NT2/D1 (cell line): ENCODE measurements at places on chromosomes 1 and 21.

GRCh38 chr1:161179698-161180097, 2.4 kb upstream of the B4GALT3 start:
- no peak for DNase-seq

GRCh38 chr1:184870319-184870718, 104.0 kb downstream of the NIBAN1 start:
- DNase-seq, result no peak

DNA sequence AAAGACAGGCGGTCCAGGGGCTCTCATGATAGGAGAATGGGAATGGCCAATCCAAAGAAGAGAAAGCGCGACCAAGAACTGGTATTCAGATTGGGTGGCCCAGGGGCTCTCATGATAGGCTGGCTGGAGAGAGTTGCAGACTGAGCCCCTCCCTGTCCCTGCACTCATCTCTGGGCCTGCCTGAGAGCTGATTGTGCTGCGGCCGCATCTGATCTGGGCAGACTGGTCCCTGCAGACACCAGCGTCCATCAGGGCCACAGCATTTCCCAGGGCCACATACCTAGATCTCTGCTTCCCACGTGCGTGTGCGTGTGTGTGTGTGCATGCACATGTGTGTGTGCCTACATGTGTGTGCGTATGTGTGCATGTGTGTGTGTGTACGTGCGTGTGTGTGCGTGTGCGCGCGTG, 30.4 kb upstream of the MAN1C1 start:
- DNase-seq, result peak; percentile 65

DNA sequence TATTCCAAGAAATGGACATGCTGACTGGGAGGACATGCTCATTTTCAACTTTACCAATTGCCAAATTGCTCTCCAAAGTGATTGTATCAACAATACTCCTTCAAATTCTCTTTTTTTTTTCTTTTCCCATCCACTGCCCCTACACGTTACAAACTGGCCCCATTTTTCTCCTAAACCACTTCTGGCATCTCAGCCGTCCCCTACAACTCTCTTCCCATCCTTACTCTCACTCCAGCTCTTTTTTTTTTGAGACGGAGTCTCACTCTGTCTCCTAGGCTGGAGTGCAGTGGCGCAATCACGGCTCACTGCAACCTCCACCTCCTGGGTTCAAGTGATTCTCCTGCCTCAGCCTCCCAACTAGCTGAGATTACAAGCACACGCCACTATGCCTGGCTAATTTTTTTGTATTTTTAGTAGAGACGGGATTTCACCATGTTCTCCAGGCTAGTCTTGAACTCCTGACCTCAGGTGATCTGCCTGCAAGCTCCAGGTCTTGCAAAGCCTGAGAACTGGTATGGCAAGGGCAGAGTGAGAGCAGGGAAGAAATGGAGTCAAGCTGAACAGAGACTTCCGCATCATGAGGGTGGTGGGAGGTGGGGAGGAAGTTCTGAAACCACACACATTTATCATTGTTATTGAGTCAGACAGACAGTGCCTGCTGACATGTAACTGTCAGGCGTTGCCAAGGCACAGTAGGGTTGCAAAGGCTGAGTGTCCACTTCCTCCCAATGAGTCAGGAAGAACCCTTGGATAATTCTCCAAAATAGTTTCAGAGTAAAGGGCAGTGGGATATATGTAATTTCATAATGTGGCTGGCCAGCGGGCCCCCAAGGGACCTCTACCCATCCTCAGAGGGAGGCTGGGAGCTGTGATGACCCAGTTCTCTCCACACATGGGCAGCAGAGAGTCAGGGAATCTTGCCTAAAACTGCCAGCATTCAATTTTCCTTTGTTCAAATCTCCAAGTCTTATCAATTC, 17.4 kb downstream of the CELA3A start:
- no peak for DNase-seq

GRCh38 chr1:64172458-64172983, 30.9 kb upstream of the UBE2U start:
- no peak for DNase-seq

GRCh38 chr21:16241016-16241415, 511.2 kb downstream of the USP25 start:
- DNase-seq, result no peak

DNA sequence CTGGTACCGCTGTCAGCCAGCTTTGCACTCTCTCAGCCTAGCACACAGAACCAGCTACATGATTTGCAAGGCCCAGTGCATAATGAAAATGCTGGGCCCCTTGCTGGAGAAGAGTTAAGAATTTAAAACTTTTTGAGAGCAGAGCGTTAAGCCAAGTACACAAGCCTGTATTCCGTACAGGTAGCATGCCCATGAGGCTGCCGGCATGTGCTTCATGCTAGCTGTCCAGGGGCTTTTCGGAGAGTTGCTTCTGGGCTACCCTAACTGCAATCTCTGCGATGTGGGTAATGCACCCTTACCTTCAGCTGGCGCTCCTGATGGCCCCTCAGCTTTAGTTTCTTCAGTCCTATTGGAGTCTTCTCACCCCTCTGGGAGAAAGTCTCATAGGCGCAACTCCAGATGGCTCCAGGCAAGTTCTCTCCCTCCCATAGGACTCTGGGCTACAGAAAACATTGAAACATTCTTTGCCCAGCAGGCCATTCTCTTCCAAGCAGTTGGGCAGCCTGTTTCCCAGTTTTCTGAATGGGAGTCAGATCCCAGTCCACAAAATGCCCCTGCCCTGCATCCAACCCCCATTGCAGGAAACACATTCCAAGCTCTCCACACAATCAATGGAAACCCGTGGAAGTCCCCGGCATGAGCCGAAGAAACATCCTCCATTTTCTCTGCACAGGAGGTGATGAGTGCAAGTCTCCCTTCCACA, 5.7 kb upstream of the AKT3 start:
- DNase-seq, result peak; percentile 57
